NCI-H1105 (cell line): ENCODE measurements at places on chromosomes 11 and 22.
A peak's percentile ranks its signal among the peaks of the same experiment; 100 is the strongest.

GRCh38 chr22:24185001-24185500 lies 3.8 kb downstream of the SUSD2 start:
- no peak for DNase-seq

- no peak for DNase-seq
These were observed 5.9 kb downstream of the RHOG start for GRCh38 chr11:3834664-3835461.

GRCh38 chr11:60498399-60498798 lies 5.8 kb downstream of the MS4A12 start:
- no peak for DNase-seq

GRCh38 chr11:66115638-66116301 lies 45.7 kb downstream of the PACS1 start:
- no peak for DNase-seq

GRCh38 chr11:123694551-123694950 lies 40.1 kb upstream of the SCN3B start:
- no peak for DNase-seq

GRCh38 chr22:17576470-17576869 lies 13.2 kb downstream of the SLC25A18 start:
- no peak for DNase-seq

- DNase-seq, result no peak
These were observed 20.8 kb upstream of the LINC01488 start for GRCh38 chr11:69460540-69461257.

DNA sequence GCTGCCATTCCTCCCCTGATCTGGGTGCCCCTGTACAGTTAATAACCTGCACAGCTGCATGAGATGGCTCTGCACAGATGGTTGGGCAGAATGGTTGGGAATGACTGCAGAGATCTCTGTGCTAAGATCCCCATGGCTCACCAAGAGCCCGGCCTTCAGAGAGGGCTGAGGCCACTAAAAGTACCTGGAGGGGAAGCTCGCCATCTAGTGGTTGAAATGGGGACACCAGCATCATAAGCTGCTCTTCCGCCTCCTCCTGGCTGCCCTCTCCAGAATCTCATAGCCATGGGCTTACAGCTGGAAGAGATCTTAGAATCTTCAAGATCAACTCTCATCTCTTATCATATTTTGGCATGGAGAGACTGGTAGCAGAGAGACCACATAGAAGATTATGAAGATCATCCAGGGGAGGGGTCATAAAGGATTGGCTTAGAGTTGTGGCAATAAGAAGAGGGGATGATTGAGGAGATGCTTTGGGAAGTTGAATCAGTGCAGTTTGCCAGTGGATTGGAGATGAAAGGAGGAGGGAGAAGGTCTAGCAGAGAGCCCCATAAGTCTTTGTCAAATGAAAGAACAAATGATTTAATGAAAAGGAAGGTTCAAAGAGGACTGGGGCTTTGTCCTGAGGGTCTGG lies 22.0 kb upstream of the TLCD5 start:
- DNase-seq, result peak; percentile 86

- DNase-seq, result no peak
These were observed 15.4 kb upstream of the CASTOR1 start for GRCh38 chr22:30304495-30305244.

GRCh38 chr11:74570266-74571061 lies 21.9 kb upstream of the POLD3 start:
- DNase-seq, result peak; percentile 24

GRCh38 chr11:13258855-13259254 lies 18.7 kb upstream of the BMAL1 start:
- DNase-seq, result no peak

DNA sequence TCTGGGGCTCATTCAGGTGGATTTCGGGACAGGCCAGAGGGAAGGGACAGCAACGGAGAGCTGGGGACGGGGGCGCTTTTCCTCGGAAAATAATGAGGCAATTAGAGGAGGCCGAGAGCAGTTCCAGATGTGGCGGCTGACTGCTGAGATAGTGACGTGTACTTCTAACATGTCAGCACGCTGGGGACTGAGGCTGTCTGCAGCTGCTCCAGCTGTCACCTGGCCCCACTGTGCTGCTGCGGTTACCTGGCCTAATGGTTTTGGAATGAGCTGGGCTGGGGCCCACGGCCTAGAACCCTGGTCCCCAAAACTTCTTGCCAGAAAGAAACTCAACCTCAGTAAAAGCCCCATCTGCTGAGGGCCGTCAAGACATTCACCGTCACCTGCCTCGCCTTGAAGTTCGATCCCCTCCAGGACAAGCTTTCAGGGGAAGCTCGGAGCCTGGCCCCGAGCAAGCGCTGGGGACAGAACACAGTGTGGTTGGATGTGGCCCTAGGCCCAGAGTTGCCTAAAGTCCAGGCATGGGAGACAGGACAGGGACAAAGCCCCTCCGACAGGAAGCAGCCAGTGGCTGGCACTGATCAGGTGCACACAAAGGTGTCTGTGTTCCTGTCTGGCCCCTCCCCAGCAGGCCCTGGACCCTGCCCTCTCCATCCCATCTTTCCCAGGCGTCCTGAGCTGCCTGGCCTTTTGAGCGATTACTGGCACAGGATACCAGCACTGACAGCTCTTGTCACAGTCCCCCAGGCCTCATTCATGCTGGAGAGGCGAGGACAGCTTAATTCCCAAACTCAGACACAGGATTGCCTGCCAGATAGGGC lies 22.1 kb downstream of the RPUSD4 start:
- no peak for DNase-seq

GRCh38 chr22:31344256-31344577 lies 1.9 kb downstream of the PATZ1 start:
- DNase-seq, result no peak

GRCh38 chr11:64224151-64224890 lies 1.7 kb downstream of the TRPT1 start:
- no peak for DNase-seq

GRCh38 chr11:68146010-68146540 lies 24.9 kb upstream of the CHKA start:
- DNase-seq, result no peak

GRCh38 chr11:34850334-34850733 lies 65.8 kb downstream of the APIP start:
- no peak for DNase-seq

DNA sequence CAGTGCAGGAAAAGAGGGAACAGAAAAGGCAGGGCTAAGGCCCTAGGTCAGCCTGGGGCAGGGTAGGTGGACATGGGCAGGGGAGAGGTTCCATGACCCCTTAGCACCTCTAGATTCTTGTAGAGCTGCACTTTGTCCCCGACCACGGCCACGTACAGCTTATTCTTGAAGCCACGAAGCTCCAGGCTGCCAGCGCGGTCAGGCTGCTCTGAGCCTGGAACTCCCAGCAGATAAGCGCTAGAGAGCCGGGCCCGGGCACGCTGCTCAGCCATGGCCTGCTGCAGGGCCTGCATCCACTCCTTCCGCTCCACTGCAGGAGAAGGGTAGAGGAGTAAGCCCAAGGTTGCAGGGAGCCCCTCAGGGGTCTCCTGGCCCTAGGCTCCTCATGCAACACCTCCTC lies 36.1 kb upstream of the PDE2A start:
- no peak for DNase-seq

DNA sequence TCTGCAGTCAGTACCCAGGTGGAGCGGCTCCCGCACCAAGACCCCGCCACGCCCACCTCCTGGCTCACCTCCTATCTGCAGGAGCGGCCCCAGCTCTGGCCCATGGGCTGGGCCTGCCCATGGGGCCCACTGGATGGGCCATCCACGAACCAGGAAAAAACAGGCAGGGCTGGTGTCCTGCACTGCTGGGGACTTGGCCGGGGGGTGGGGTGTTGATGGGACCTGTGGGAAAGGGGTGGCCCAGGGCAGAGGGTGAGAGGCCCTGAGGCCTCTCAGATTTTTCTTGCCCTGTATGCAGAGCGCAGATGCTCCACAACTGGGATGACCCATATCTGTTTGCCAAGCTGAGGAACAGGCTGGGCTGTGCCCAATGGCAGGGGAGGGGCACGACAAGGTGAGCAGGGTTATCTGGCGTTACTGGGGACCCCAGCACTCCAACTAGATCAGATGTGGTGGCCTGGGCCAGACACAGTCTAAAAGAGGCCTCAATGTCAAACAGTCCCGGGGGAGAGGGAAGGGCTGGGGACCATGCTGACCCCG lies 2.7 kb upstream of the PIM3 start:
- DNase-seq, result no peak

- no peak for DNase-seq
These were observed 3.4 kb downstream of the PHF21A start for GRCh38 chr11:46117842-46118241.

GRCh38 chr11:1437500-1437899 lies 47.8 kb downstream of the BRSK2 start:
- no peak for DNase-seq

GRCh38 chr11:34756591-34756990 lies 135.7 kb downstream of the EHF start:
- DNase-seq, result no peak

DNA sequence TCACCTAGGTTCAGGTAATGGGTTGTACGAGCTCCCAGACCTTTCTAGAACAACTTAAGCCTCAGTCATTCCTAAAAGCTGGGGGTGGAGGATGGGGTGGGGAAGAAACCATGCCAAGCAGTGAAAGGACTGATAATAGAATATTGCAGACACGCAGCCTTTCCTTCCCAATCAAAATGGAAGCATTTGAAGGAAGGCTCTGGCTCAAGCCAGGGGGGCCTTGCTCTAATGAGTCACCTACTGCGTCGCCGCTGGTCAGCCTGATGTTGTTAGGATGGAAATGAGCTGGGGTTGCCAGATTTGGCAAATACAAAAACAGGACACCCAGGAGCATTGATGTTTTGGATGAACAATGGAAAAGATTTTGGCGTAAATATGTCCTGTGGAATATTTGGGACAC lies 6.2 kb downstream of the SYT12 start:
- DNase-seq, result no peak

GRCh38 chr11:99865951-99866350 lies 821.1 kb upstream of the ARHGAP42 start:
- no peak for DNase-seq

- DNase-seq, result no peak
These were observed 727.4 kb downstream of the BRD1 start for GRCh38 chr22:49100316-49100715.

- DNase-seq, result no peak
These were observed 1.9 kb upstream of the MOGAT2 start for GRCh38 chr11:75715688-75716087.

DNA sequence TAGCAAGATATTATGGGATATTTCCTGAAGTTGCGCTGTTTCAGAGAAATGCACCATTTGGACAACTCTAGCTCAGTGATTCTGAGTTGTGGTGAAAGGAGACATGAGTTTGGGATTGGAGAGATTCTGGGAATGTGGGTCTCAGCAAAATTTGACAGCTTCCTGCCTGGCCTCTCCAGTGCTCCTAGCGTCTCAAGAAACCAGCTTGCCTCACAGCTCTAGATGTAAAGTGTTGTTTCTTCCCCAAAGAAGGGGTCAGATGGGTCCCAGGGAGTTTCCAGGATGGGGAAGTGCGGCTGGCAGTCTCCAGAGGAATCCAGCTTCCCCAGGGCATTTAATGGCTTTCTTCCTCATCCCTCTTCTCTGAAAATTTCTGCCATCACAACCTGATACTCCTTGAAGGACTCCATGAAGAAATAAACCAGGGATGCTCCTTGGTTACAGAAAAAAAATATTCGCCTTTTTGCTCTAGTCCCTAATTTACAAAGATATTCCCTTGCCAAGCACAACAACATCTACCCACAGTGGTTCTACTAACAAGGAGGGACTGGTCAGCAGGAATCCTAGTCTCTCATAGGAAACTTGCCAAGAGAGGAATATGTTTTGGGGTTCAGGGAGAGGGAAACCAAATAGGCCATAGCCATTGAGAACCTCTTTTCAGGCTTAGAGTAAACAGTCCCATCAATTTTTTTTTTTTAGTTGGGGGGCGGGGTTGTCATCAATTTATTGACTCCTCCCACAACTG lies 185.4 kb upstream of the E2F8 start:
- DNase-seq, result no peak

DNA sequence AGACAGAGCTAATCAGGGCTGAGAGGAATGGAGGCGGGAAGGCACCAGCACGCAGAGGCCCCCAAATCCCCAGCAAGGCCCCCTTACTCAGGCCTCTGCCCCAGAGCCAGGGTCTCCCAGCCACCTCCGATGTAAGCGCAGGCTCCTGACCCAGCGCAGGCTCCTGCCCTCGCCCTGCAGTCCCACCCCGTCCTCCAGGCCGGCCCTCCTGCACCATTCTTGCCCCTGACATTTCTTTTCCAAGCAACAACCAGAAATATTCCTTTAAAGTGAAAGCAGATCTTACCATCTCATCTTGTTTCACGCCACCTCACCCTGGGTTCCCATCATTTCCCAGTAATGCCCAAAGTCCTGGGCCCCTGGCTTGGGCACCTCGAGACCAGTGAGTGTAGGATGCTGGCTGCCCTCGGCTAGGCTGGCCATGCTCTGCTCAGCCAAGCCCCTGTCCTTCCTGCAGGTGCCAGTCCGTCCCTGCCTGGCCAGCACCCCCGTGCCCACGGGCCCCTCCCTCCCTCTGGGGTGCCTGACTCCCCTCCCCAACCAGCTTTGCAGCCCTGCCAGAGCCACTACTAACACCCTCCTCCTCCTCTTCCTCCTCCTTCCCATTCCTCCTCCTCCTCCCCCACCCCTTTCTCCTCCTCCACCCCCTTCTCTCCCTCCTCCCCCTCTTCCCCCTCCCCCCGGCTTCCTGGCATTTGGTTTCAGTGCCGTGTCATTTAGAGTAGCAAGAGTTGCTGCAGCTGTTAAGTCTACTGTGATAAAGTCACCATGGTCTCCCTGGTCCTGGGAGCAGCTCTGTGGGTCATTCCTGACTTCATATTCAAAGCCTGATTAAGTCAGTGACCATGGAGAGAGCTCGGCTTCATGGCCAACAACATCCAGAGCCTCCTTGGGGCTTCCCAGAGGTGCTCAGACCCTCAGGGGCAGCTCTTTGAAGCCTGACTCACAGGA lies 78.7 kb downstream of the PIWIL3 start:
- no peak for DNase-seq

GRCh38 chr11:69400771-69401590 lies 80.5 kb upstream of the LINC01488 start:
- no peak for DNase-seq

- DNase-seq, result no peak
These were observed 13.2 kb downstream of the PHLDB1 start for GRCh38 chr11:118620529-118621070.

DNA sequence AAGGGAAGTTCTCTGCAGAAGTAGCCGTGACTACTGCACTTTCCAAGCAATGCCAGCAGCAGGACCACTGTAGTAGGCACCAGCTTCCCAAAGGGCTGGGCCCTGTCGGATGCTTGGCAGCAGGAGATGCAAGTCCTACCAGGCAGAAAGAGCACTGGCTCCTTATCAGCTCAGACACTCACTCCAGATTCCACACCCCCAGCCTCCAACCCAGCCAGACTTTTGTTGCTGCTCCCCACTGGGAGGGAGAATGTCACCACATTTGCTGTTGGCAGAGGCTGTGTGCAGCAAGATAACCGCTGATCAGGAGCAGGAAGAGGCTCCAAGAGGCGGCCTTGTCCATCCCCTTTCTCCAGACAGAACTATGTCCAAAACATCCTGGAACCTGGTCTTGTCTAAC lies 118.7 kb downstream of the C11orf58 start:
- no peak for DNase-seq
